Esophagus mucosa (tissue), 1 donor: ENCODE measurements at places on chromosomes 1 and 21. TPM values are rescaled to one million over a fixed set of nuclear protein-coding genes. Genes with fewer than 3 reads are reported as not detected.

DNA sequence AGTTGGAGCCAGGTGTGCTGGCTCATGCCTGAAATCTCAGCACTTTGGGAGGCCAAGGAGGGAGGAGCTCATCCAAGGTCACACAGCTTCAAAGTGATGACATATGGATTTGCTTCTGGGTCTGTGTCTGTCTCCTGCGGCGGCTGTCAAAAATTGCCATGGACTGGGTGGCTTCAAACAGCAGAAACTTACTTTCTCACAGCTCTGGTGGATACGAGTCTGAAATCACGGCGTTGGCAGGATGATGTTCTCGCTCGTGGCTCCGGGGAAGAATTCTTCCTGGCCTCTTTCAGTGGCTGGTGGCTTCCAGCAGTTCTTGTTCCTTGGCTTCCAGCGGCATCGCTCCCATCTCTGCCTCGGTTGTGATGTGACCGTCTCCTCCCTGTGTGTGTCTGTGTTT is 314.8 kb upstream of the C1orf174 start:
- no peak for ATAC-seq

DNA sequence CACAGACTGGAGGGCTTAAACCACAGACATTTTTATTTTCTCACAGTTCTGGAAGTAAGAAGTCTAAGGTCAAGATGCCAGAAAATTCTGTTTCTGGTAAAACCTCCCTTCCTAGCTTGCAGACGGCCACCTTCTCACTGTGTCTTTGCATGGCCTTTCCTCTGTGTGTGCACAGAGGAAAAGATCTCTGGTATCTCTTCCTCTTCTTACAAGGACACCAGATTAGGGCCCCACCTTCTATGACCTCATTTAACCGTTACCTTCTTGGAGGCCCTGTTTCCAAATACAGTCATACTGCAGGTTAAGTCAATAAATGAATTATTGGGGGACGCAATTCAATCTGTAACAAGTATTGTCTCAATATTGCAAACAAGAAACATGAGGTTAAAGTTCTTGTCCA is 63.0 kb upstream of the PRDX6 start:
- ATAC-seq, result peak; percentile 35

- ATAC-seq, result no peak
Observed at GRCh38 chr1:167584581-167584980, 31.0 kb upstream of the CREG1 start.

- ATAC-seq, result no peak
Observed at GRCh38 chr1:156128654-156129597, 14.4 kb downstream of the LMNA start.

DNA sequence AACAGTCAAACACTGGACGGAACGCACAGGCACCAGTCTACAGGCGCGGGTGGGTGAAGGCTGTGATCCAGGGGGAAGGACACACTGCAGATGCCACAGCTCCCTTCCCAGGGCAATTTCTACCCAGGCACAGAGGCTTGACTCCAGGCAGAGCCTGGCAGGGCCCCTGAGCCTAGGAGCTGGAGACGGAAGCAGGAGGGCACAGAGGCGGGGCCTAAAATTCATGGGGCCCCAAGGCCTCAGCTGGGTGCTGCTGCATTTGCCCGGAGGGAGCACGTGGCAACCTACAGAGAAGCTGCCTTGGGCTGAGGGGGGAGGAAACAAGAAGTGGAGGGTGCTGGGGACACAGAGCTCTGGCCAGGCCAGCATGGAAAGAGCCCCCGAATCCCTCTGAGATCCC is 41.2 kb downstream of the UBE2G2 start:
- no peak for ATAC-seq

GRCh38 chr1:98931128-98931835 is 73.4 kb downstream of the PLPPR5 start:
- no peak for ATAC-seq

The GSTM1 gene
- not detected for total RNA-seq

DNA sequence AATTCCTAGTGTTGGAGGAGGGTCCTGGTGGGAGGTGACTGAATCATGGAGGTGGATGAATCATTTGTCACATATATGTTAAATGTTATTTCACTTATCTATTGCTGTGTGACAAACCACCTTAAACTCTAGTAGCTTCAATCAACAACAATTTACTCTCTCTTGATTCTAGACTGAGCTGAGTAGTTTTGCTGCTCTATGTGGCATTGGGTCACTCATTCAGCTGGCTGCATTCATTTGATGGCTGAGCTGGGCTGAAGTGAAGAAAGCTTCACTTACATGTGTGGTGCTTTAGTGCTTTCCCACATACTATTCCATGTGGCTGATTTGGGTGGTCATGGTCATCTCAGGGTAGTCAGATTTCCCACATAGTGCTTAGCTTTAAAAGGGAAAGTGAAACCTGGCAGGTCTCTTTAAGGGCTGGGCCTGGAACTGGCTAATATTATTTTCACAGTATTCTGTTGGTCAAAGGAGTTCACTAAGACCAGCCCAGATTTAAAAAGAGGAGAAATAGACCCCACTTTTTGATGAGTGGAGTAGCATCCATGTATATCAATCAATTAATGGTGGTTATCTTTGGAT is 10.5 kb downstream of the DNAH14 start:
- no peak for ATAC-seq

DNA sequence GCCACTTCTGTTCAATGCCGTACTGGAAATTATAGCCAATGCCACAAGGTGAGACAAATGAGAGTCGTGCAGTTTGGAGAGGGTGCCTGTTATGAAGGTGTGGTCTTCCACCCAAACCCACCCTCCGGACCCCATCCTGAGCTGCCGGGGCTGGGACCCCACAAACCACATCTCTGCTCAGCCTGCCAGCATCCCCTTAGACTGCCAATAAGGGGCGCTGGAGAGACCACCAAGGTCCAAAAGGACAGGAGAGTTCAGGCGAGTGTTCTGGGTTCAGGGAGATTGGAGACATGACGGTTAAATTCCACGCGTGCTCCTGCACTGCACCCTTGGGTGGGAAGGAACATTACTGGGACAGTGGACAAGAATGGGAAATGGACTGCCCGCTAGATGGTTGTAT is 48.7 kb upstream of the COL18A1 start:
- no peak for ATAC-seq

The C1orf226 gene
- 4.8 TPM for total RNA-seq

GRCh38 chr1:152626744-152627143 is 3.8 kb upstream of the LCE3A start:
- peak; percentile 66 for ATAC-seq

The OR2L5 gene
- total RNA-seq, result not detected

- ATAC-seq, result no peak
Observed at GRCh38 chr1:64921771-64922170, 44.6 kb downstream of the JAK1 start.

- no peak for ATAC-seq
Observed at GRCh38 chr1:59601041-59601441, 213.7 kb upstream of the HOOK1 start.
